ENCODE measurements at places on chromosomes 13 and 19. TPM values are rescaled to one million over a fixed set of nuclear protein-coding genes. Genes with fewer than 3 reads are reported as not detected.
A peak's percentile ranks its signal among the peaks of the same experiment; 100 is the strongest.

- no peaks in the 10 kb centered on the region for H3K36me3 ChIP-seq
- H3K4me3 ChIP-seq, result no peak overlapping the region
- no peaks in the 10 kb centered on the region for H3K27me3 ChIP-seq
- no peak for DNase-seq
Measured at GRCh38 chr13:73844986-73845385, 289.2 kb downstream of the KLF12 start.

GRCh38 chr13:85728811-85729210, 70.4 kb downstream of the SLITRK6 start:
- H3K36me3 ChIP-seq, result no peaks in the 10 kb centered on the region
- no peak overlapping the region for H3K27ac ChIP-seq
- no peak overlapping the region for H3K4me3 ChIP-seq

- no peak overlapping the region for H3K4me3 ChIP-seq
- H3K27ac ChIP-seq, result no peak overlapping the region
- DNase-seq, result no peak
- no peaks in the 10 kb centered on the region for H3K36me3 ChIP-seq
- no peaks in the 10 kb centered on the region for H3K27me3 ChIP-seq
Measured at GRCh38 chr13:60261432-60262351, 98.0 kb upstream of the DIAPH3 start.

DNA sequence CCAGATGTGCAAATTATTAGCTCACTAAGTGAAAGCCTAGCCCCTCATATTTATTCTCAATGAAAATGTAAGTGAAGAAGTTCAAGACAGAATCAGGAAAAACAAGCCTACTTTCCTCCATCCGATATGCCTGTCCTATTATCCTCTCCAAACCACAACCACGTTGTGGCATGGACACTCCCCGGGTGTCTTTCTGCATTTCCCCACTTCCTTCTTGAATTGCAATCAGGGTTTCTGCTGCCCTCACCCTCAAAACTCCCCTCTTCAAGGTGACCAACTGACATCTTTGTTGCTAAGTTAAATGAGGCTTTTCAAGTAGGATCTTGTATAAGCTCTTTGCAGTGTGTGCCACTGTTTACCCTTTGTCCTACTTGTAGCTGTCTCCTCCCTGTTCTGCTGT, 11.8 kb downstream of the SLC25A30 start:
- DNase-seq, result no peak
- no peak overlapping the region for H3K4me3 ChIP-seq
- no peaks in the 10 kb centered on the region for H3K36me3 ChIP-seq
- no peak overlapping the region for H3K27ac ChIP-seq
- no peaks in the 10 kb centered on the region for H3K4me1 ChIP-seq
- H3K27me3 ChIP-seq, result no peaks in the 10 kb centered on the region

- no peaks in the 10 kb centered on the region for H3K27me3 ChIP-seq
- peak overlapping the region; percentile 79 for H3K27ac ChIP-seq
- no peak for DNase-seq
Measured at GRCh38 chr19:1151917-1152587, 22.0 kb downstream of the SBNO2 start.

- H3K27ac ChIP-seq, result no peak overlapping the region
- no peaks in the 10 kb centered on the region for H3K36me3 ChIP-seq
- DNase-seq, result no peak
- H3K27me3 ChIP-seq, result no peaks in the 10 kb centered on the region
Measured at GRCh38 chr13:98586400-98587345, 9.8 kb upstream of the STK24 start.

Gene PAK4
- 45.1 TPM for total RNA-seq

Measured in tibial nerve (tissue), 4 donors.